ENCODE measurements at places on chromosomes 12 and 14.

DNA sequence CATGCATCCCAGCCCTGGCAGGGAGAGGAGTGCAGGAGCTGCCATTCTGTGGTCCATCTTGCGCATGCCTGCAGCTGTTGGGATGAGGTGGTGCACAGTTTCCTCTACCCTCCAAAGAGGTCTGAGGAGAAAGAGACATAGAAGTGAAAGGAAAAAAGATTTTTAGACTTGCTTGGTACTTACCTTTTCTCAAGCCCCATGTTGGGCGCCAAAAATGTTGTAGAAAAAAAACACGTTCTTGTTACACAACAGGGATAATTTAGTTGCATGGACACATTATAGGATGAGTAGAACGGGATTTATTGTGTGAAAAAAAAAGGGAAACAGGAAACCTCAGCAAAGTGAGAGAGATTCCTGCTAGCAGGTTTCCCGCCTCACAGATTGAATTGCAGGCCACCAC, 244.4 kb upstream of the GARIN2 start:
- no peak for DNase-seq

DNA sequence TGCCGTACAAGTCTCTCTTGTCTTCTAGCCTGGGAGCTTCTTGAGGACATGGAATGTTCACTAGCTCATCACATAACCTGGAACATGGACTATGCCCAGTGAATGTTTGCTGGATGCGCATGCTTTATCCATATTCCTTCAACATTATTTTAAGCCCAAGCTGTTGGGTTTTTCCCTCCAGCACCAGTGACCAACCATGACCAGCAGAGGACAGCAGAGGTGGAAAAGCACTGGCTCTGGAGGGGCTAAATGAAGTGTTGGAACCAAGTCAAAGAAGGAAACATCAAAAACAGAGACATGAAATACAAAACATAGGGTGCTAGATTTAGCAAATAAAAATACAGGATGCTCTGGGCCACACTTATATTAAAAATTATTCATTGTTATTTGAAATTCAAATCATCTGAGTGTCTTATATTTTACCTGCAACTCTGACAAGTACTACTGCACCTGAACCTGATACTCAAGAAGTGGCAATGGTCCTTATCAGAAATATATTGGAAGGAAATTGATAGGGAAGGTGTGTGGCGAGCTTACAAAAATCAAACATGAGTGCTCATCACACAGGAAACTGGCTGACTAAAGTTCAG, 23.1 kb upstream of the HELB start:
- DNase-seq: no peak

DNA sequence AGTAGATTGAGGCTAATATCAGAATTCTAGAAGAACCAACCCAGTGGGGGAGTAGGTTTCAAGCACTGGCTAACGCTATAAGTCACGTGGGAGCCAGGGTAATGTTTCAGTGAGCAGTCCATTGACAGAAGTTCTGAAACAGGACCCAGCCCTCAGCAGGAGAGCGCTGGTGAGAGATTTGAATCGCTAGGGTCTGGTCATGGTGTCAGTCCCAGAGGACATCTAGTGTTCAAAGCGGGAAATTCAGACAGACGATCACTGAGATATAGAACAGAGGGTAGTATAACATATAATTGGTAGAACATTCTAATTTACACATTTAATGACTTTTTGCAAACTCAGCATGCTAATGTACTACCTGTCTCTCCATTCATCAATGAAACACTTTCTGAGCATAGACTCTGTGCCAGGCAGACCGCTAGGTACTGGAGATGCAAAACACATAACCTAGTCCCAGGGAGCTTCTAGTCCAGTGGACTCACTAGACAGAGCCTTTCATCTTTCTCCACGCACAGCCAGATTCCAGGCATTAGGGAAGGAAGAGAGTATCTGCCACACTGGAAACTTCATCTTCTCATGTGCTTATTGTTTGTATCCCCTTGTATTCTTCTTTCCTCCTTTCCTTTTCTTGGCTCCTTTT, 35.4 kb upstream of the RNASE3 start:
- DNase-seq: no peak

DNA sequence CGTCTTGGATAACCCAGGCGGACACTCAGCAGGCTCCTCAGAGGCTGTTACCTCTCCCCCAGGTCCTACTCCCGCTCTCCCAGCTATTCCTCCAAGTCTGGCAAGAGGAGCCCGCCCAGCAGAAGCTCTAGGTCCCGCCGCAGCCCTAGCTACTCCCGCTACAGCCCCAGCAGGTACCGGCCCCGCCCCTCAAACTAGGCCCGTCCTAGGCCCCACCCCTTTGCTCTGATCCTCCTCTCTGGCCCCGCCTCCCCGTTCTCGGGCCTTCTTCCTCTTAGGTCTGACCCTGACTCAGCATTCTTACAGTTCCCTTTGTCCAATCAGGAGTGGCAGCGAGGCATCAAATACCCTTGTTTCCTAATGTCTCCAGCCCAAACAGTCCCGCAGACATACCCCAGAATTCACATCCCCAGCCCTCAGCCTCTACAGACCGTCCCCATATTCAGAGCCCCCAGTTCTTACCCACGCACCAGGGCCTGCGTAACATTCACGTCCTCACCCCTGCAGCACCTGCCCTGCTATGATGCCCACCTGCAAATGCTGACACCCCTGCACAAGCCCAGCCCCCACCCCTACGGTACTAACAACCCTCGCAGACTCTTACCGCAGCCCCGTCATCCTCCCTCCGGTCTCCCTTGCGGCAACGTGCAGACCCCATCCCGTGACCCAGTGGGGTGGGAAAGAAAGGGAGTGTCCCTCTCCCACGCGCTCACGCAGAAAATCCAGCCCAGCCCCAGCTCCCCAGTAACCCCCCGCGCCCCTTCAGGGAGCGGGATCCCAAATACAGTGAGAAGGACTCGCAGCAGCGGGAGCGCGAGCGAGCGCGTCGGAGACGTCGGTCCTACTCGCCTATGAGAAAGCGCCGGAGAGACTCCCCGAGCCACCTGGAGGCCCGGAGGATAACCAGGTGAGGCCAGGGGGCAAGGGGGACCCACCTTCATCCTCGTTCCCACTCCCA, 25.0 kb upstream of the HSPB8 start:
- DNase-seq: no peak

DNA sequence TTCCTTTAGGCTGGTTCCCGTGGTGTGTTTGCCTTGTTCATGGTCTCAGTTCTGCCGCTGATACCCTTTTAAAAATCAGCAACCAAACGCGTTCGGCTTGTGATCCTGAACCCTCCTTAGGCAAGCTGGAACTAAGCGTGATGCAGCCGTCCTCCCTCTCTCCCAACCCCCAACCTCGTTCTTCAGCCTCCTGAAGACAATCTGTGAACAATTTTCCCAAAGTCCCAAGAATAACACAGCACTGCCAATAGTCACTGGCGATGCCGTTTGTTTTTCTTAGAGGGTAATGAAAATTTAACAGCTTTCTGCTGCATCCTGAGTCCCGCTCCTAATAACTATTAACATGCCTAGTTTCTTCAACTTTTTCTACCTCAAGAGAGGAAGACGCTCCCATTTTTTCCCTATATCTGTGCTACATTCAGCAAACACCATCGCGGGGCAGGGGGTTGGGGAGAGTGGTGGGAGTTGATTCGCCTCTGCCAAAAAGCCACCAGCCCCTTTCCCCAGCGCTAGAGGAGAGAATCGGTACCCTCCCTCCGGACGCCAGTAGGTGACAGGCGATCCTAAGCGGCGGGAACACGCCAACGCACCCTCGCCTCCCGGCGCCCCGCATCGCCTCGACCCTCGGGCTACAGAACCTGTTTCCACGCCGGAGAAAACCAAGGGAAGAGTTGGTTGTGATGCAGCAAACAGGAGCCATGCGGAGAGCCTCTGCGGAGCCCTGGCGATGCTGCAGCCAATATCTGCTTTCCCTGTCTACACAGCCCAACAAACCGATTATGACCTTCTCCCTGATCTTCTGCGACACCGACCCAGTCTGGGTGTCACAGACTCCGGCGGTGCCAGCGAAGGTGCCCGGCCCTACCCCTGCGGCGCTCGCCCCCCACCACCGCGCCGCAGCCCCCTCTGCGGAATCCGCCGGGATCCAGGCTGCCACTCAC, 752 bp downstream of the PRICKLE1 start:
- no peak for DNase-seq

DNA sequence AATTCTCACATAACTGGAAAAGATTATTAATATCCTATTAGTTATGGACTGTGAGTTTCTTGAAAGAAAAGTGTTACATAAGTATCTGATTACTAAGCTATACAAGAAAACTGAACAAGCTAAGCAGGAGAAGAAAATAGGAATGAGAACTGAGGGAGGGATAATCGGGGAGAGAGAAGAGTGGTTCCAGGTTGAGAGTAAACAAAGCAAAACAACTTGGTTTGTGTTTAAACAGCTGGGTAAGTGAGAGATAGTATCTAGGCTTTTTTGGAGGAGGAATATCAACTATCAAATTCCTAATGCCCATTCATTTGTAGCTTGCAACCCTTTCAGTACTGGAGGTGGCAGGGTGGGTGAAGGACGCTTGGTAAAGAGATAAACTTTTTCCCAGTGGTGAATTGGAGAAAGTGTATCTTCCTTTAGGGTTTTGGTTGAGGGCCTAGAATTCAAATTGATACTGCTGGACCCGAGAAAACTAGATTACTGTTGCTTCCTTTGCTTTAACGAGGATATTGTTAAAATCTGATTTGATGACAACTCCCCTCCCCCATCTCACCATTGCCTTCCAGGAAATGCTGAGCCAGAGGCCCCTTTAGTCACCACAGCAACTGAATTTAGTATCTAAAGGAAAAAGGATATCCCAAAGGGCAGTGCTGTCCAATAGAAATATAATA, 2.0 kb upstream of the SLC2A3 start:
- no peak for DNase-seq

DNA sequence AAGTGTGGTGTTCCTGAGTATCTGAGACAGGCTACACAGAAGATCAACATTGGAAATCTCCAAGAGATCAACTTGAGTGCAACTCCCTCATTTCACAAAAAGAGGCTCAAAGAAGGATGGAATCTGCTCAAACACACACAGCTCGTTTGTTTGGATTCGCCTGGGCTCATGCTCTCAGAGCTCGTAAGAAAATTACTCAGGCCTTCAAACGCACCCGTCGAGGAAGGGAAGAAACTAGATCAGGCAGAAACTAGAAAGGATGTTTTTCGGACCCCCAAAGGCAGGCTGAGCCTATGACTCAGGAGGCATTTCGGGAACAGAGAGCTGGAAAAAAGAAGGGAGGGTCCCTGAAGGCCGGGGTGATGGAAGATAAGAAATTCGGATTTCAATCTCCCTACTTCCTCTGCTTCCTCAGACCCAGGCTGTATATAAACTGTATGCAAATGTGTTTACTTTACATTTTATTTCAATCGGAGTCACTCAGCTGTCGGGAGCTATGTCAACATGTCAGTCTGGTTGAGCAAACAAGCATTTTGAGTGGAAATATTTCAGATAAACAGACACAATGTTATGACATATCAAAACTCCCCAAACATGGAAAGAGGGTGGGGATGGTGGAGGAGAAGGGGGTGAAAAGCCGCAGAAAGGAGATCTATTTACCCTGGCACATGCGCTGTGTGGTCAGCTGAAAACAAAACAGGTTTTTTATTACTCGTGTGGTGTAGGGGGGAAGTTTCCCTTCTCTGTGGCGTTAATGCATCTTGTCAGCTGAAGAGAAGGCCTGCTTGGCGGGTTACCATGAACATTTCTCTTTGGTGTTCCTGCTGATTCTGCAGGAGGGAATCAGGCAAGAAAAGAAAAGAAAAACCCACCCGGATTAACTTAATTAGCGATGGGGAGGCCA, 129.1 kb upstream of the TBX3 start:
- no peak for DNase-seq

Measured in stimulated activated CD8-positive, alpha-beta memory T cell treated with anti-CD3 and anti-CD28 coated beads, Interleukin-15, amount 100 ng/mL, for 24 hours (primary cell).